ENCODE measurements at places on chromosomes 5 and 9.

GRCh38 chr9:113604393-113604792, 140.9 kb downstream of the RGS3 start:
- no peak for DNase-seq

DNA sequence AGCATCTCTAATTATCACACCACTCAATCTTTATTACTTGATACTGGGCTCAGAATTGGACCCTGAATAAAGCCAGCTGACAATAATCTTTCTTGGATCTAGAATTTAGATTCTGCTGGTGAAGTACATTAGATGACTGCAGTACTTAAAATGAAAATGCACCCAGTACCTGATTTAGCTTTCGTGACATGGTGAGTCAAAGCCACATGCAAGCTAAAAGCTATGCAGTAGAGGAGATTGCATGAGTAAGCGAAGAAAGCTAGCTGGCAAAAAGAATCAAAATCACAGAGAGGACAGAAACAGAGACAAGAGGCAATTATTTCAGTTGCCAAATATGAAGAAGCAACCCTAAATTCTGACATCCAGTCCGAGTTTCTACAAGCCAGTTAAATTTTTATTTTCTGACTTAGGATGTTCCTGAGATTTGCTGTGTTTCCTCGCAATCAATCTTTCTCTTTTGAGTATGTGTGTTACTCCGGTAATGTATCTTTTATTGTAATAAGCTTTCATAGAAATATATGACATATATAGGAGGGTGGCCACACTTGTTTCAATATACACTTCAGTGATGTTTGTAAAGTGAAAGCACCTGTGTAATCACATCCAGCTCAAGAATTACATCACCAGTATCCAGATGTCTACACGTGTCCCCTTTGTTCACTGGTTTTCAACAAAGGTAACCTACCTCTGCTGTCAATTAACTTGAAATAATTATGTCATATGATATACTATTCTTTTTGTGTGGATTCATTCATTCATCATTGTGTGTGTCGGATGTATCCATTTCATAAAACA, 101.7 kb downstream of the CDH18 start:
- DNase-seq, result no peak

DNA sequence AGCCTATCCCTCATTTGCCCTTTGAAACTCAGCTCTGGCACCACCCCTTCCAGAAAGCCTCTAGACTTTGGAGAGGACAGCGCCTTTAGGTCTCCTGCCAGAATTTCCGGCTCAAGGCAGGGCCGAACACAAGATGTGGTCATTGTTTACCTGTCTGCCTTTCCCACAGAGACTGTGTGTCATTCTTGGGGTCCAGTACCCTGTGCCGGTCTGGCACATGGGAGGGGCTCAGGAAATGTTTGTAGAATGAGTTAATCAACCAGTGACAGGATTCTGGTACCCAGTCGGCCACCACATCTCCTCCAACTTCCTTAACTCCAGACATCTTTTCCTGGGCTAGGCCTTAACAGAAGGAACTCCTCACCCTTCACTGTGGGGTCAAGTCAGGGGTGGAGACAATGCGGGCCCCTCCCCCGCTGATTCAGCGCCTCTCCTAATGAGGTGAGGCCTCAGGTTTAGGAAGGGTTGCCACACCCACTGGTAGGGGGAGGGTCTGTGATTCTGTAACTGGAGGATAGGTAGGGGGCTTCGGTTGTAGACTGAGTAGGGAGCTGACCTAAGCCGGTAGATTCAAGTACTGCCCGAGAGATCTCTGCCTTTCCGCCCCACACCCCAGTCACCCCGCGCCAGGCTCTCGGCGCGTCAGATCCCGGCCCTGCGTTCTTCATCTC, 29.3 kb downstream of the PCDH1 start:
- DNase-seq, result no peak

DNA sequence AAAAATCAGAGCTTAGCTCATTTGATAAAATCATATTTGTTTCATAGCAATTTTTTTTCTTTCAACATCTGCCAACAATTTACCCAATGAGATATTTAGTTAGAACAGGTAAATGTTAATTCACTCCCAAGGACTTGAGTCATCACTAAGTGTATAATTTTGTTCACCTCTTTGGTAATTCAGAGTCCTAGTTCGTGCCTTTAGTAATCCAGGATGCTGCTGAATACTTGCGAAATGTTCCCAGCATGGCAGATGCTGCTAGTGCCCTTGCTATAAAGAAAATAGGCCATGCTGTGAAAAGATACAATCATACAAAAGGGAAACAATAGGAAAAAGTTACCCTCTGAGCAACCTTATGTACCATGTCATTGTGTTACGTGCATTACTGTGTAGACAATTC, 210.5 kb downstream of the CSNK1G3 start:
- no peak for DNase-seq

DNA sequence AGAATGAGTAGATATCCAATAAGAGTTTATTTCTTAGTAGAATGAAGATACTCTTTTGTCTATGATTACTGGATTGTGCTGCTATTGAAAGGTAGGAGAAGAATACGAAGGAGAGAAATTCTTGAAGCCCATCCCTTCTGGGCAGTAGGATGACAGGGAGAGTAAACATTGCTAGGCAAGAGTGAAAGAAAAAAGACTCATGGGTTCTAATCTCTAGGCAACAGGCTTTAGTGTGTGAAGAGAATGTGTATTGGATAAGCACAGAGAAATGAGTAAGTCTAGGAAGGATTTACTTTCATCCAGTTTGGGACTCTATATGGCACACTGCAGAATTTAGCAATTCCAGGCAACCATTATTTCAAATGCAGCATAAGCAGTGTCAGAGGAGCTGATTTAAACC, 216.0 kb downstream of the GABRG2 start:
- no peak for DNase-seq

- DNase-seq, result no peak
Observed at GRCh38 chr5:111225926-111226325, 1.7 kb downstream of the CAMK4 start.

DNA sequence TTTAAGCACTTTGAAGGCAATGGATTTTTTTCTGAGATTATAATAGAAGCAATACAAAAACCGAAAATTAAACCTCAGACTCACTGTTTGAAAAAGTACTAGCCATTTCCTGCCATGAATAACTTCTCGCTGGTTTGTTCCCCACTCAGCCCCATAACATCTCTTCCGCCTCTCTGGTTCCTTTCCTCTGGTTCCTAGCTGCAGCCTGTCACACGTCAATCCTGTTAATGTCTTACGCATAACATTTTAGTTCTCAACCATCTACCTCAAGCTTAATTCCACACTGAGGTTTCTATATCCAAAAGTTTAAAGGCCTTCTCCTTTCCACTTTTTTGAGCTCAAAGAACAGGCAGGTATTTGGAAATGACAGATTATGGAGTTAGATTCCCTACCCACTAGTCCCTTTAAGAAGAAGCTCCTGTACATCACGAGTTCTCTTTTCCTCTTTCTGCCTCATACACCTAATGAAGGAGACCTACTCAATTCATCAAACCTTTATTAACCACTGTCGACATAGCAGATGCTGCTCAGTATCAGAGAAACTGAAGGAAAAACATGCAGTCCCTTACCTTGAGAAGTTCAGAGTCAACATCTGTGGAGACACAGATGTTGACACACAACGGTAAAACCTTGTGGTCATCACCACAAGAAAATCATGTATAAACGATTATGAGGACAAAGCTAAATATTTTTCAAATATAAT, 243.0 kb upstream of the PTGER4 start:
- no peak for DNase-seq

GRCh38 chr5:51347704-51348103, 35.5 kb upstream of the ISL1 start:
- DNase-seq, result no peak

GRCh38 chr9:13688990-13689600, 409.6 kb upstream of the MPDZ start:
- no peak for DNase-seq

DNA sequence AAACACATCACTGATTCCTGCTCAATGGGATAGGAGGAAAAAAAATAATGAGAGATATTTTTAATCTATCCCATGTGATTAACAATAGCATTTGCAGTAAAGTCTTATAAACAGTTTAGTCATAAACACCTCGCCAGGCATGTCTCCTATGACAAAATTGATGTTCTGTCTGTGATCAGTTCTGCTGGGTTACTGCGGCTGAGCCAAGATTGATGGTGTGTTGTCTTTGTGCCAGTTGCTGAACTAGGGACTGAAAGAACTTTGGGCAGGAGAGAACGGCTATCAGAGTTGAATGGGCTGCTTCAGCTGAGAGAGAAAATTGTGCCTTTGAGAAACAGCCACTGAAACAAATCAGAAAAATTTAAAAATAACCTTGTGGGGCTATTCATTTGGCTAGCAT, 37.3 kb upstream of the MAMDC2 start:
- no peak for DNase-seq

GRCh38 chr5:81631124-81631523, 119.8 kb downstream of the SSBP2 start:
- DNase-seq, result no peak

DNA sequence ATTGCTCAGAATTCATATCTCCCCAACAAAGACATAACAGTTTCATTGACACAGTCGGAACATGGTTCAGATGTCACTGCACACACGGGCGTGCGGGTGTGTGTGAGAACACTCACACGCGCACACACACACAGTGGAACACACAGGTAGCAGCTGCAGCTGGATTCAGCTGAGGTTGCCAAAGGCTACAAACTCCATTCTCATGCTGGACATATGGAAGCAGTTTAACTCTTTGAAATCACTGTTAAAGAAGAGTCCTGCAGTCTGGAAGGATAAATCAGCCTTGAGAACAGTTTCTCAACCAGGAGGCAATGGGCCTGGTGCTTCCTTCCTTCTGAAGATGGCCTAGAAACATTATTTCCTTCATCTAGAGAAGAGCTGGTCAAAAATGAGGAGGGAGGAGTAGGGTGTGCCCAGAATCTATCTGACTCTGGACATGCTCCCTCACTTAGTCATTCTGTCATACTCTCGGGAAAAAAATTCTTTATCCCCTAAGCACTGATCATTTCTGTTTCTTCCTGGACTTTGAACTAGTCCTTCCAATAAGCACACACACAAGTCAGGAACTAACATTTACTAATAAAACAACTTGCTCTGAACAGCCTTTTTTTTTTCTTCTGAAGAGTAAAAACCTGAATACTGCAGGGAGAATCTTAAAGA, 160.6 kb downstream of the ZDHHC21 start:
- DNase-seq, result no peak

- DNase-seq, result no peak
Observed at GRCh38 chr5:40784027-40784653, 14.0 kb downstream of the PRKAA1 start.

- DNase-seq, result no peak
Observed at GRCh38 chr5:132681983-132682382, 8.2 kb downstream of the IL4 start.

GRCh38 chr9:112000743-112001142, 104.1 kb downstream of the UGCG start:
- DNase-seq, result no peak

GRCh38 chr9:106326493-106326892, 536.5 kb upstream of the ZNF462 start:
- no peak for DNase-seq

GRCh38 chr9:15357050-15357653, 50.1 kb upstream of the TTC39B start:
- peak; percentile 85 for DNase-seq

GRCh38 chr5:76953551-76954382, 922 bp downstream of the CRHBP start:
- no peak for DNase-seq

GRCh38 chr5:127184851-127185250, 105.7 kb upstream of the MEGF10 start:
- no peak for DNase-seq
